ENCODE measurements at places on chromosomes 1 and 21. TPM values are rescaled to one million over a fixed set of nuclear protein-coding genes. Genes with fewer than 3 reads are reported as not detected.

GRCh38 chr1:179264507-179264906 is 29.1 kb upstream of the SOAT1 start:
- no peak for DNase-seq

DNA sequence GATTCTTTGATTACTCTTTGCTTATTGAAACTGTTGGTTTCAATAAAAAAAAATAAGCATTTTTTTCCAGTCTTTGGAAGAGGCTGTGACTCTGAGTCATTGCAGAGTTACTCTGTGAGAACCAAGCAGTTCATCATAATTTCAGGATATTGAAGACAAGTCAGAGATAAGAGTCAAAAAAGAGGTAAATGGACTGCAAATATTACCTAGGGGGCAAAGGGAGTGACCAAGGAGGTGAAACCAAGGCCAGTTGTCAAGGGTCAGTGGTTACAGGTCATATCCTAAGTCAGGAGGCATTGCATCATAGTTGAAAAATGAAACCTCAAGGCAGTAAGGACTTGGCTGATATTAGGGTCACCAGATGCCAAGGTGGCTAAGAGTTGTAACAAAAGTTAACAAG is 597.1 kb upstream of the USP24 start:
- no peak for DNase-seq

The DIPK1A gene
- total RNA-seq = 12.7 TPM

The PRAMEF18 gene
- not detected for total RNA-seq

The ACTN2 gene
- total RNA-seq = 1,156 TPM
